ENCODE measurements at places on chromosomes 7 and 10.
A peak's percentile ranks its signal among the peaks of the same experiment; 100 is the strongest.

DNA sequence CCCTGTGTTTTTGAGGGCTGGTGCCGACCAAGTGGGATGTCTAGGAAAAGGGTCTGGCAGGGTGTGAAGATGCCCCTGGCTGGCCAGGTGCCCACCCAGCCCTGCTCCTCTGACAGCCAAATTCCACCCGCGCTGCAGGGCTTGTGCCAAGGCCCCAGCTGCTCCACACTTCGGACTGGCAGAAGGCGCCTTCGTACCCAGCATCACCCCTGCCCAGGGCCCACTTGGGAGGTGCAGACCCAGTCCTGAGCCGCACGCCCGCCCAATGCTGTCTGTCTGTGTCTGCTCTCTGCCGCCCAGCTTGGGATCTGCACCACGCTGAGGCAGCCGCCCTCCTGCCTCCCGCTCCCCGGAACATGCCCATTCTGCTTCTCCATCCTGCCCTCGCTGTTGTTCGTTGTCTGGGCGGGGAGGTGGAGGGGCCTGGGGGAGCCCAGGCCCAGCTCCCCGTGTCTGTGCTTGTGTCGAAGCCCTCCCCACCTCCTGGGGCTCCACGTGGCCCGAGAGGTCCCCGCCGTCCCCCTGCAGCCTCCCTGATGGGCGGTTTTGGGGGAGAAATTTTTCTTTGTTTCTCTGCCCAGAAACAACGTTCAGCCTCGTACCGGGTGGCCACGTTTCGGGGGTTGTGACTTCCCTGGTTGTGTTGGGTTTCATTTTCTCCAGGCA is 36.9 kb upstream of the PPIF start:
- no peak for DNase-seq

GRCh38 chr10:11106621-11107374 is 89.1 kb downstream of the CELF2 start:
- DNase-seq: no peak

- peak; percentile 92 for DNase-seq
Observed at GRCh38 chr10:102229810-102230263, 3.7 kb downstream of the ELOVL3 start.

DNA sequence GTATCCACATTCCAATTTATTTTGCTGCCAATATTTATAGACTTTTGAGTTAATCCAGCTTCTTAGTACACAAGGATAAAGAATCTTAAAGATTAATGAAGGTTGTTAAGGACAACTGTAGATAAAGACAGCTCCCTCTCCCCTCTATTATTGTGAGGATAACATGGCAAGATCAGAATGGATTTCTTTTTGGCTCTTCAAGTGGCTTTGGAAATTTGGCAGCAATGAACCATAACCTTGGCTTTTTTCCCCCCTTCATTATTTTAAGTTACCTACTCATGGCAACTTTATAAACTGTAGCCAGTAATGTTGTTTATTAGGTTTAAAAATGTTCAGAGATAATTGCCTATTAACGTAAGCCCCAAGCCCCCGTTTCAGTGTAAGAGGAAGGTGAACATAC is 131.1 kb upstream of the SLC26A5 start:
- no peak for DNase-seq

DNA sequence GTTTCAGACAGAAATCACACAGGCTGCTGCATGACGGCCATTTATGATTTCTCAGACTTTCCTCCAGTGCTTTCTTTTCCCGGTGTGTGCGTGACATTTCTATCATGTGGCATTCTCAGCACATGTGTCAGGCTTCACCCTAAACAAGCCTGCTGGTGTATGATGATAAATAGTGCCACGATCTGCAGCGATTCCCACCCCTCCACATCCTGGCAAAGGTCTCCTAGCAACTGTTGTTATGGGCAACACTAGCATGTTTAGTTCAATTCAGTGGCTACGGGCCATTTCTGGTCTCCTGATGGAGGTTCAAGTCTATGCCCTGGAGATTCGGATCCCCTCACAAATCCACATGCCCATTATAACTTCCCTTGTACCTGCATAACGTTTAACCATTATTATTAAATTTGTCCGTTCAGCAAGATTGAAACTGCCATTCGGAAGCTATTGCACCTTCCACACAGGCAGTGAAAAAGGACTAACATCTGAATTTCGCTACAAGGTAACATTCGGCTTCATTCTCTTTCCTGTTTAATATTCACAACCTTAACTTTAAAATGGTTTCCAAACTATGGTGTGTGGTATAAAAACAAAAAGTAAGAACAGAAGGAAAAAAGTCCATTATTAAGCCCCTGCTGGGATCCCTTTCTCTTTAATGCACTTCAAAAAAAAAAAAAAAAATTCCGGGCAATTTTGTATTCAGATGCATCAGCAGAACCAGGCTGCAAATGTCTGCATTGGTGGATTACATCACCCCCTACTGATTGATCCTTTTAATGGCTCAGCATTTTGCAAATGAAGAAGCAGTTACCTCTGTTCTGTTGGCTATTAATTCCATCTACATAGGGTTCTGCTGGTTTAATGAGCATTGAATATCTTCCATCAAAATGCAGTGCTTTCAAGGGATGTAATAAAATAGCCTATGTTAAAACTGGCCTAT is 90.2 kb downstream of the FRMD4A start:
- DNase-seq: no peak

DNA sequence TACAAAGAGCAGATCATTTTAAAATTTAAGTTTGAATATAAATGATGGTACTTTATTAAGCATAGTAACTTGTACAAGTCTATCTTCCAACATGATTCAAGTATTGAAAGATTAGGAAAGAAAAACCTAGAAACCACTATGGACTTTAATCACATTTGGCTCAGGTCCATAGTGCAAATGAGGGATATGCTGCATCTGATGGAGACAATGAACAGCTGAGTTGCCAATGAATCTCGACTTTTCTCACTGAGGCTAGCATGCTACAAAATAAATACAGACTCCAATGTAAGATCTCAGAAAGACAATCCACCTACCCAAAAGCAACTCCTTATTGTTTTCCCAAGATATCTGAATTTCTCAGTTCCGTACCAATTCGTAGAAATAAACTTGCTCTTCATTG is 89.8 kb downstream of the SEMA3A start:
- DNase-seq: no peak

DNA sequence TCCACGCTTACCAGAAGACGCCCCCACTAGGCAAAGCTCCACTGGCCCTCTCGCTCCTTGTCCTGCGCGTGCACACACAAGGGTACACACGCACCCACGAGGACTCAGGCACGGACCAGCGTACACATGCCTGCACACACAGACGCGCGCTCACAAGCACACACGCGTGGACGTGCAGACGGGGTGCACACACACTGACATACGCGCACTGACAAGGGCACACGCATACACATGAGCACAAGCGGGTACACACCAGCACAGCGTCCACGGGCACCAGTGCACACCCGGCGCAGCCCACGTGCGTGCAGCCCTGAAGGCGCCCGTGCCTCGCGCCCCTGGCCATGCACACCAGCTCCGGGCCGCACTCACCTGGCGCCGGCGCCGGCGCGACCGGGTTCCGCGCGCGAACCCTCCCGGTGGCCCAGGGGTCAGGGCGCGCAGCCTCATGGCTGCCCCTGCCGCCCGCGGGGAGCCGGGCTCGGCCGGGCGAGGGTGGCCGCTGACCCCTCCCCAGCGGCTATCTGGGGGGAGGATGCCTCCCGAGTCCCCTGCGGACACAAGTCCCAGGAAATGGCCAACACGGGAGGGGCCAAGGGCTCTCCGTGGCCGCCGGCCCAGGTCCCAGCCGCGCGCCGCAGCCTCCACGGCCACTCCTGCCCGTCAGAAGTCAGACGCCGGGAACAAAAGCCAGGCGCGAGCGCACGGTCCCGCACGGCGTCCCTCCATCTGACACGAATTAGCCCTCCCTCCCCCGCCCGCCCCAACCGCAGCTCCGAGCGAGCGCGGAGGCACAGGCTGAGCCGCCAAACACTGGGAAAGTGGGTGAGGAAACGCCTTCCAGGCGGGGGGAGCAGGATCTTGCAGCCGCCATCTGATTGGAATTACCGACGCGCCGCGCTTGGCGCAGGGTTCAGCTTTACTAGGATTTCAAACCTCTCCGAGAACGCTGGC is 45.0 kb downstream of the TNS3 start:
- no peak for DNase-seq

DNA sequence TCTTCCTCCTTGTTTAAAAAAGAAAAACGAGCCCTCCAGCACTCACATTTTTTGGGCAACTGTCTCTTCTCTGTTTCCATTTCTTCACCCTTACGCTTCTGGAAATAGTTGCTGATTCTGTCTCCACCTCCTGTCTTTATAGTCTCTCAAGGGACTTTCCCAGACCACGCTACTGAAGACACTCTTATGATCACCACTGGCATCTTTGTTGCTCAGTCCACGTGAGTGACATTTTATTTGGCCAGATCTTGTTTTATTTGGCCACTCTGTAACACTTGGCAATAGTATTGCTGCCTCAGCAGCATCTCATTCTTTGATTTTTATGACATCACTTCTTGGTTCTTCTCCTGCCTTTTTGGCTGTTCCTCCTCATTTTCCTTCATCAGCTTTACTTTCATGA is 21.6 kb upstream of the NME8 start:
- no peak for DNase-seq

DNA sequence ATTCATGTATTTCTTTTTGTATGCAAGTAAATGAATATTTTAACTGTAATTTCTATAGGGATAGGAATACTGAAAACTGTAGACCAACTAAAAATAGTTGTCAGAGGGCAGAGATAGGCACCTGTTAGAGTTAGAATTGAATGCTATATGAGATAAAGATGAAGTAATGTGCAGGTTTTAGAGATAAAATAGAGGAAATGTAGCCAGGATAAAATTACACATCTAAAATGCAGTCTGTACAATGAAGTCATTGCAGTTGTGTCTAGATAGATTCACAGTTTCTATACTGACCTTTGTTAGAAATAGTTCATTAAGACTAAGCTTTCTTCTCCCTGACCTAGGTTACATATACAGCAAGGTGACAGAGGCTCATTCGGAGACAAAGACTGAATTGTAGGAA is 46.2 kb downstream of the SMNDC1 start:
- DNase-seq: no peak

GRCh38 chr10:129849853-129850252 is 114.2 kb downstream of the EBF3 start:
- no peak for DNase-seq

- DNase-seq: no peak
Observed at GRCh38 chr7:103379270-103379975, 32.0 kb downstream of the PSMC2 start.

DNA sequence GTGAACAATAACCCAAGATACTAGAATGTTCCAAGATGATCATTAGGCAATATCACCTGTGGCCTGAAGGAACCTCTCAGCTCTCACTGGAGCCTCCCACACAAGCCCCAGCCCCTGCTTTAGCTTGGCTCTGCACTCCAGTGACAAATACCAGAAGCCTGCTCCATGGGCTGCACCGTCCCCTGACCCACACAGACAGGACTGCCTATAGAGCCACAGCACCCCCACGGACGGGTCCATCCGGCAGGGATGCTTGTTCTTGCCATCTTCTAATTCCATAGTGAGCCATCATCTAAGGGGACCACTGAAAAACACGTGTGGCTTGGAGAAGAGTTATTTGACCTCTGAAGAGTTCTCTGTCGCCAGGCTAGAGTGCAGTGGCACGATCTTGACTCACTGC is 100.9 kb downstream of the PTN start:
- DNase-seq: no peak

- DNase-seq: no peak
Observed at GRCh38 chr7:41573443-41573842, 129.4 kb downstream of the INHBA start.

DNA sequence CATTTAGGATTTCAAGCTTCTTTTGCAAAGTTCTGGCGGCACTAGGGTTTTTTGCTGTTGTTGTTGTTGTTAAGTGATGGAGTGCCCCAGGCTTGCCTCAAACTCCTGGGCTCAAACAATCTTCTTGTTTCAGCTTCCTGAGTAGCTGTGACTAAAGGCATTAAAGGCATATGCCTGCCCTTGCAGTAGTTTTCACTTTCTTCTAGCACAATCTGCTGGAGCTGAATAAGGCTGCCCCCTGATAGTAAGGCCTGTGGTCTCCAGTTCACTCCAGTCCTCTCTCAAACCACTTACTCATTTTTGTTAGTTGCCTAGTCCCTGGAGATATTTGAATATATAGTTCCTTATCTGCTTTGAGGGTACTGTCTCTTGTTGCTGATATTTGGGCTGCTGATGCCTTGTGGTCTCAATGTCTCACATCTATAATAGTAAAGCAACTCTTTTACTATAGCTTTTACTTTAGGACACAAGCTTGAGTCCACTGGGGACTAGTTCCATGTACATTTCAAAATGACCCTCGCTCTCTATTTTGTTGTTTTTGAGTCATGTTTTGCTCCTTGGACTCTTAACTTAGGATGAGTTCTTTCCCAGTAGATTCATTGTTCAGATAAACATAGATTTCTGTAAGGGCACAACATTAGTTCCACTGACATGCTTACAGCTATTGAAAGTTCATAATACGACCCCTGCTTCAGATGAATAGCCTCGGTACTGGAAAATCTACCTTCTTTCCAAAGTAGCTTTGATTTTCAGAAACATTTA is 25.5 kb downstream of the PHF14 start:
- no peak for DNase-seq

- DNase-seq: no peak
Observed at GRCh38 chr7:156650042-156650441, 9.5 kb downstream of the RNF32 start.

- DNase-seq: no peak
Observed at GRCh38 chr7:65475734-65476319, 102.2 kb downstream of the ZNF92 start.

- DNase-seq: no peak
Observed at GRCh38 chr10:86733260-86733671, 23.2 kb upstream of the BMPR1A start.

DNA sequence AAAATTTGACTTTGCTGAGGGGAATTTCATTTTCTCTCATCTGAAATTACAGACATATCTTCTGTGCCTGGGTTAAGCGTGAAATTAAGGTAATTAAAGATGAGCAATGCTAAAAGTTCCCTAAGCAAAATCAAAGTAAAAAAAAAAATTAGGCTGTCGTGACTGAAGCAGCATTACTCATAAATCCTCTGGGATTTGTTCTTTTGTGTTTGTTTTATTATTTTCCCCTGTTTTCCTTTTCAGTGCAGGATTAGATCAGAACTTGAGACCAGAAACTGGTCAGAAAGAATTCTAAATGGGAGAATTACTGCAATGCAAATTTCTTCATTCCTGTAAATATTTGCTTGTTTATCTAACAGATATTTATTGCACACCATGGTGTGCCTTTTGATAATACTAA is 141.4 kb upstream of the BET1 start:
- DNase-seq: no peak

GRCh38 chr10:88830643-88831268 is 20.9 kb downstream of the ANKRD22 start:
- DNase-seq: no peak

DNA sequence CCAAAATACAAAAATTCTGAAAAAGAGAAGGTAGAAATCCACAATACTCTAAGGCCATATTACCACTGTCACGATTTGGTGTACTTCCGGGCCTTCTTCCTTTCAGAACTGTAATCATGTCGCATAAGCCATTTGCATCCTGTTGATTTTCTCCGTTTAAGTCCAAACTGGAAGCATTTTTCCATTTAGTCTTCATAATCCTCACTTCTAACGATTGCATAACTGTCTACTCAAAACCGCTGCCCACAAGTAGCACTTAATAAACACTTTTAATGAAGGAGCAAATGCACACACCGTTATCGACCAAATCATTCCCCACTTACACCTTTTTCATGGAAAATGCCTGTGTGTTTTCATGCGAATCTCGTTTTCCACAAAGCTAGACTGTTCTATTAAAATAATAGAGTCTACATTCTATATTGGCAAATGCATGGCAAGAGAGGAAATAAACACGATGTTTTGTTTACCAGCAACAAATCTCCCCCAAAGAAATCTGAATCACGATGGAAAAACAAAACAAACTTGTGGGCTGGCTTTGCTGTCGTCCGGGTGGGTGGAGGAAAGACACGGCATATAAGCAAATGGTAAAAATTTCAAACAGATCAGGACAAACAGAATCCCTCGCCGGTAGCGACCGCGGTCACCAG is 1.0 kb downstream of the ATE1 start:
- no peak for DNase-seq
